ENCODE measurements at places on chromosomes 7 and 10.
A peak's percentile ranks its signal among the peaks of the same experiment; 100 is the strongest.

GRCh38 chr10:97057491-97058235 is 128.1 kb downstream of the SLIT1 start:
- no peak for DNase-seq

GRCh38 chr10:17993361-17993760 is 41.6 kb downstream of the SLC39A12 start:
- no peak for DNase-seq

DNA sequence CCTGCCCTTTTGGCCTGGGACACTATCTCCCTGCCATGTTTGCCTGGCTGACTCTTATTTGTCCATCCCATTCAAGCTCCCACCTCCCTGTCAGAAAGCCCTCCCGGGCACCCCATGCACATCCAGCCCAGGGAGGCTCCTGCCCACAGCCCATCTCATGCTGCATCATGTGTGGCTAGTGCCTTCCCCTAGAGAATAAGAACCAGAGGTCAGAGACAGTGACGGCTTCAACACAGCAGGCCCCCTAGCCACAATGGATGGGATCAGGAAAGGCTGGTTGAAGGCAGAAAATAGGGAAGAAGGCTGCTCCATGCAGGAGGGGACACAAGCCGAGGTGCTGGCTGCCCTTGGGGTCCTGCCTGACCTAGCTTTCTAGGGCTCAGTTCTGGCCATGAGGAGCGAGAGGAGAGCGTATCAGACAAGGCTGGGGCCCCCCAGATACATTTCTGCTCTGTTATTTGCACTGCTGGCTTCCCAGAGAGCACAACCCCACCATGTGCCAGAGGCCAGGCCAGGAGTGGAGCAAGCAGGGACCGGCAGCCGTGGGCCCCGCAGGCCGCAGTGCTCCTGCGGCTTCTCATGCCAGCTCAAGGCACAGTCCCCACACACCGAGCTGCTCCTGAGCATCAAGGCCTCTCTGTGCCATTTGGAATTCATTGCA is 161.1 kb upstream of the ZMIZ1 start:
- DNase-seq, result no peak

GRCh38 chr10:79070081-79070605 is 1.4 kb downstream of the ZMIZ1 start:
- no peak for DNase-seq

DNA sequence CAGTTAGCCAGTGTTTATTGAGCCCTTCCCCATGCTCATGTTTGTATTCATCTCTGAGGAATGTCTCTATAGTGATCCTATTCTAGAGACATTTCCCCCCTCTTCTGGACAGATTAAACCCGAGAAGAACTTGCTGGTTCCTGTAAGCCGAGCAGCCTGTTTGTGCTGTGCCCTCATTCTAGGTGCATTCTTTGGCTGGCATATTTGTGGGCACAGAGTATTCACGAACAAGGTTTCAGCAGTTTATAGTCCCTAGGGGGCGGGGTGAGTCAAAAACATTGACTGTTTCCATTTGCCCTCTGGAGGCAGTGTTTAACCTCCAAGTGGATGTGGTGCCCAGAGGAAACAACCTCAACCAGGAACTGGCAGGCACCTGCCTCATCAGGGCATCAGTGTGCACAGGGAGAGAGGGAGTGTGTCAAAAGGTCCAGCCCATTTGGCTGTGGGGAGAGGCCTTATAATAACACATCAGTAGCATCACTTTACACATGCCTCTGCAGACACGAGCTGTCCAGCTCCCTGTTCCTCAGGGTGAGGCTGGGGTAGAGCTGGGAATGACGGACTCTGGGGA is 273.3 kb upstream of the LRGUK start:
- DNase-seq, result peak; percentile 63

GRCh38 chr7:143002106-143002505 is 24.8 kb downstream of the OR9A2 start:
- DNase-seq, result peak; percentile 36

- DNase-seq, result peak; percentile 62
Measured at GRCh38 chr10:88385601-88386203, 197.4 kb downstream of the RNLS start.

DNA sequence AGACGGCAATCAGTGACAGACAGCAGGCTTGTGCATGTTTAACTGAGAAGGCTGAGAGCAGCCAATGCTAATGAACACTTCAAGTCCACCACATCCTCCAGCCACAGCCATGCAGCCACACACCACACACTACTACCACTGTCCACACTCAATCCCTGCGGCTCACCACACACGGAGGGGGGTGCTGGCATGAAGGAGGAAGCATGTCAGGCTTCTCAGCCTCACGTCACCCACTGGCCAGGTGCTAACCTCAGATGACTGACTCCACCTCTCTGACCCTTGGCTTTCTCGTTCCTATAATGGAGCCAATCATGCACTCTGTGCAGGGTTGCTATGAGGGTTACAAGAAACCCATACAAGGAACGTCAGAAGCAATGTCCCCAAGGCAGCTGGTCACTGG is 165.4 kb upstream of the RNF32 start:
- no peak for DNase-seq

DNA sequence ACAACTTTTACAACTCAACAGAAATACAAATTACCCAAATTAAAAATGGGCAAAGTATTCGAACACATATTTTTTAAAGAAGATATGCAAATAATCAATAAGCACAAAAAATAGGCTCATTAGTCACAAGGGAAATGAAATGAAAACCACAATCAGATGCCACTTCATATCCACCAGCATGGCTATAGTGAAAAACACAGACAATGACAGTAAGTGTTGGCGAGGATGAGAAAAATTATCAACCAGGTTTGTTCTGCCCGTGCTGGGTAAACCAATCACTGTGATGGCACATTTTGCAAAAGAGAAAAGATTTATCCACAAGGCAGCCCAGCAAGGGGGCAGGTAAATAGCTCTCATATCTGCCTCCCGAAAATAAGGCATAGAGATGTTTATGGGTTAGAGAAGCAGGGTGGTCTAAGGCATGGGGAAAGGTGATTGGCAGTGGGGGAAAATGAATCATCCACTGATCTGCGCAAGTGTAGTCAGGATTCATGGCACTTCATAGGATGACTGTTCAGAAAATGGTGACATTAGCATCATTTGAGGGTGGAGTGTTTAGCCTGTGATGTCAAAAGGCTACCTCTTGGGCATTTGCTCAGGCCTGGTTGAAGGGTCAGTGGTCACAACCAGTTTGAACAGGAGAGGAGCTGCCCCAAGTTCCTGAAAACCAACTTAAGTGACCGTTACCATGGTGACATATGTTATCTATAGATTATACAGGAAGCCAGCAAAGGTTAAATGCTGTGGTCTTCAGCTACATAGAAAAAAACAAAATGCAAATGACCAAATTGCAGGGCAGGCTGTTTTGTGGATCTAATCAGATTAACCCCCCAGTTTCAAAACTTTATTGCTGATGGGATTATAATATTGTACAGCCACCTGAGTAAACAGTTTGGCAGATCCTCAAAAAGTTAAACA is 8.0 kb upstream of the CFAP70 start:
- no peak for DNase-seq

DNA sequence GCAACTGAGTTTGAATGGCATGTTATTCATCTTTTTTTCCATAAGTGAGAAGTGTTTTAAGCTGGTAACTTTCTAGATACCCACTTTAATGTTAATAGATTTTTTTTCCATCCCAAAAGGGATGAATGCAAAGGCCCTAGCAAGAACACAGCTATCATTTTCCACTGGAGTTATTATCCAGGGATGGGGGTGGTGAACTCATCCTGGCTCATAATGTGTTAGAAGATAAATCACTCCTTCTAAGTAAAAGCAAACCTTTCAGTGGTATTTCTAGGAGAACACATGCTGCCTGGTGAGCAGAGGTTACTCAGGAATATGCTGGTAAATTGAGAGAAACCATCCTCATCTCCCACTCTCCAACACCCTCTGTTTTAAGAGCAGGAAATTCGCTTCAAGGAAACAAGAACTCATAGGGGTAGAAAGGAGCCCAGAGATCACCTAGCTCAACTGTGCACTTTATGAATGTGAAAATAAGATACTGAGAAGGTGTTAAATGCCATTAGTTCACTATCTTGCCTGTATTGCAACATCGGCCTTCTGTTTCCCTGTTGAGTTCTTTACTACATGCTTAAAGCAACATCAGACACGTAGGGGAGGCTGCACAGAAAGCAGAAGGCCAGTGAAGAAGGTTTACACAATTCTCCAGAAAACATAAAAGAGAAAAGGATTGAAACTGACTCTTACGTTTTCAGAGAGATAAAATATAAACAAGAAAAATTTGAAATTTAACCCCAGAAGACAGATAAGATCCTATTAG is 264.0 kb upstream of the PRKCQ start:
- no peak for DNase-seq

GRCh38 chr7:40463446-40463845 is 328.6 kb downstream of the SUGCT start:
- DNase-seq, result no peak

DNA sequence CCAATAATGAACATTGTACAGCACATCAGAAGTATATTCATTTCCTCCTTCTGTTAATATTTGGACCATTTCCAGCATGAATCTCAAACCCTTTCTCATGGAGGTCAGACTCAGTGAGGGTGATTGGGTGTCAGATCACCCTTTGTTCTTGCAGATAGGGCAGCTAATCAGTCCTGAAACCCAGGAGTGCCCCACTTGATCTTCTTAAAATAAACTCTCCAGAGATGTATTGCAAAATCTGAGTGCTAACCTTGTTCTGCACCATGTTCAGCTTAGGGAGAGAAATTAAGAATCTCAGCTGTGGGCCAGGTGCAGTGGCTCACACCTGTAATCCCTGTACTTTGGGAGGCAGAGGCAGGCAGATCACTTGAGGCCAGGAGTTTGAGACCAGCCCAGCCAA is 869.4 kb downstream of the TYW1 start:
- no peak for DNase-seq

- DNase-seq, result no peak
Measured at GRCh38 chr10:79995979-79996634, 47.2 kb upstream of the SFTPD start.

GRCh38 chr7:43647673-43648472 is 65.0 kb downstream of the STK17A start:
- peak; percentile 81 for DNase-seq

DNA sequence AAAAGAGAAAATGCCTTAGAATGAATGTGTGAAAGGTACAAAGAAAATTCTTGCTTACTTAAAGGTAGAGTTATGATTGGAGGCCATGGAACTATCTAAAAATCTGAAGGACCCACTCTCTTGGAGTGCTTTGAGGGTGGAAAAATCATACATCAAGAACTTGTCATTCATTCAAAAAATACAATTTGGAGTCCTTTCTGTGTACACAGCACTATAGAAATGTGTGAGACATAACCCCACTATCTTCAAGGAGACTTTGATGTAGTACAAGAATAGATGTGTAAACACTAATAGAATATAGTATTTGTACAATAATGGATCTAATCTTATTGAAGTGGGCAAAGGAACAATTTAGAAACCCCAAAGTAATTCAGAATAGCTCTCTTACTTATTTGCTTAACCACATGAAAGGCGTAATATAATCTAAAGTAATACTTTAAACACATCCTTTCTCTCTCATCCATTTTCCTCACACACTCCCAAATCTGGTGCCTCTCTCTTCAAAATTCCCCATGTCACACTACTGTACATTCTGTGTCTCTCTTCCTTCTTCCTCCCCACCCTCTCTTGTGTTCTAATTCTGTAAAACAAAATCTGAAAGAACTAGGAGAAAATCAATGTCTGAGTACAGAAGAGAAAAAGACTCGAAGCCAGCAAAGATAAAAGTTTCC is 166.7 kb downstream of the DNAJB9 start:
- no peak for DNase-seq

DNA sequence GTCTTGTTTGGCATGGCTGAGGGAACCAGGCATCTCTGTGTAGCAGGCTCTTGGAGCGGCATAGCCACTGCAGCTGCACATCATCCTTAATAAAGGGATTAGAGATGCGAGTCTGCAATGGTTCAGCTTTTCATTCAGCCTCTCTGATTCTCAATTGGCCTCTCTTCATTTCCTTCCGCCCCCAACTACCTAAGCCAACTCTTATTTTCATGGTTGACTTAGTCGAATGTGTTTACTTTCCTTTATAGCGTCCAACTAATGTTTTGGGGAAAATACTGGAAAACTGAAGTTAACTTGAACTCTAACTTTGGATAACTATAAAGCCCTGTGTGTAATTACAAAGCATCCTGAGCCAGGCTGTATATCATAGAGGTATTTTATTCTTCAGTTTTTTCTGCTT is 202.2 kb upstream of the KIAA1217 start:
- no peak for DNase-seq
